ENCODE measurements at places on chromosomes 12 and 14.
A peak's percentile ranks its signal among the peaks of the same experiment; 100 is the strongest.

DNA sequence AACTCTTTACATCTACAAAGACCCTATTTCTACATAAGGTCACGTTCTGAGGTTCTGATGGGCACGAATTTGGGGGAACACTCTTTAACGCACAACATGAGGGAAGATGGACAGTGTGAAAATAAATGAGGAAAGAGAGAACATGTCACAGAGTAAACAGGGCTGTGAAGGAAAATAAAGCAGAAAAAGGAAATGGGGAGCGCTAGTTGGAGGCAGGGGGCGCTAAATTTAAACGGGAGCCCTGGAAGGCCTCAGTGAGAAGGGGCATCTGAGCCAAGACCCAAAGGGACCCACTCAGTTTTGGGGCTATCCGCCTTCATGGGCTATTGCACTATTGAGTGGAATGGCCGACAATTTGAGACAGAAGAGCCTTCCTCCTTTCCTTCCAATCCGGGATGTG lies 50.5 kb downstream of the PLXNC1 start:
- no peak for DNase-seq

- DNase-seq: no peak
Observed at GRCh38 chr14:87898301-87898700, 94.7 kb downstream of the GALC start.

DNA sequence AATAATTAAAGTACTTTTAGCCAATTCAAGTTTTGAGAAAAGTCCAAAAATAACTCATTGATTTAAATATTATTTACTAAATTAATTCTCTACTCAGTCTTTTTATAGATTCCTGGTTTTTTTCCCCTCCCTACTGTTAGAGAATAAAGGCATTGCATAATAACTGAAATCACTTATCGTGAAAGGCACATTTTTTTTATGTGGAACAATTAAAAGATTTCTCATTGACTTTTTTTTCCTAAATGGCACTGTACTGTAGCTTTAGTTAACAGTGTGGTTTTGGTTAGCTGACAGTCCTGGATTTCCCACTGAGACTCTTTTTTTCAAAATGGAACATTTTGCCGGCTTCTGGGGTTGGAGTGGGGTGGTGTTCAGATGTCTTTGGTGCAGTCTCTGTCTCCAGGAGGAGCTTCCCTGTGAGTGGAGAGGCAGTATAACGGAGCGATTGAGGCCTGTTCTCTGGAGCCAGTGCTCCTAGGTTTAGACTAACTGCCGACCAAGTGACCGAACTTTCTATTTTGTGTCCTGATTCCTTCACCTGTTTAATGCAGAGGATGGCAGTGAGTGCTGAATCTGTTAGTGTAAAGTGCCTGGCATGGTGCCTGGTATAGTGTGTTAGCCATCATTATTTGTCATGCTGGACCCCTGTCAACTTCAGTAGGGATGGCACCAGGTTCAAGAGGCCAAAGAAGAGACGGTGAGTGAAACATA lies 117.7 kb downstream of the ADCK1 start:
- no peak for DNase-seq

GRCh38 chr12:26121323-26122060 lies 3.3 kb downstream of the BHLHE41 start:
- DNase-seq: no peak

DNA sequence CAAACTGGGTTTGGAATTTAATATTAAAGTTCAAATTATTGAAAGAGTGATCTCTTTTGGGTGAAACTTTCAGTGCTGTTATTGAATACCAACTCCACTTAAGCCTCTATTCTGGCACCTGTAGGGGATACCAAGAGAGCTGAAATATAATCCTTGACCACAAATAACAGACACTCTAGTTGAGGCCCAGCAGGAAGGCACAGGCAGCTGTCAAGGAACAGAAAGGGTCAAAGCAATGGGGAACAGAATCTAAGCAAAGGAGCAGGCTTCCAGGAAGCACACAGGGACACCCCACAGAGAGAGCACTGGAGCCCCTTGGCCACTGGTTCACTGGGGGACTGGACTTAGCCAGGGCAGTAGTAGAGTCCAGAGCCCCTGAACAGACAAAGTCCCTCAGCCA lies 120.9 kb upstream of the SFSWAP start:
- DNase-seq: peak; percentile 8

GRCh38 chr14:46964378-46964777 lies 312.8 kb upstream of the RPL10L start:
- DNase-seq: no peak

- peak; percentile 62 for DNase-seq
Observed at GRCh38 chr12:95877622-95878021, 18.9 kb downstream of the SNRPF start.
